Smooth muscle cell of the pulmonary artery (primary cell): ENCODE measurements at places on chromosomes 6 and 20. TPM values are rescaled to one million over a fixed set of nuclear protein-coding genes. Genes with fewer than 3 reads are reported as not detected.

The CYP39A1 gene
- 0.07 and 0.78 TPM in 2 replicates for total RNA-seq

The ANKRD66 gene
- not detected in 2 replicates for total RNA-seq

The EMILIN3 gene
- total RNA-seq, result under 0.01 TPM in 1 of 2 replicates, not detected in the other

The PIM1 gene
- 19.3 and 33.9 TPM in 2 replicates for total RNA-seq
